Thoracic aorta (tissue), 2 donors: ENCODE measurements at places on chromosomes 16 and 17. TPM values are rescaled to one million over a fixed set of nuclear protein-coding genes. Genes with fewer than 3 reads are reported as not detected.

DNA sequence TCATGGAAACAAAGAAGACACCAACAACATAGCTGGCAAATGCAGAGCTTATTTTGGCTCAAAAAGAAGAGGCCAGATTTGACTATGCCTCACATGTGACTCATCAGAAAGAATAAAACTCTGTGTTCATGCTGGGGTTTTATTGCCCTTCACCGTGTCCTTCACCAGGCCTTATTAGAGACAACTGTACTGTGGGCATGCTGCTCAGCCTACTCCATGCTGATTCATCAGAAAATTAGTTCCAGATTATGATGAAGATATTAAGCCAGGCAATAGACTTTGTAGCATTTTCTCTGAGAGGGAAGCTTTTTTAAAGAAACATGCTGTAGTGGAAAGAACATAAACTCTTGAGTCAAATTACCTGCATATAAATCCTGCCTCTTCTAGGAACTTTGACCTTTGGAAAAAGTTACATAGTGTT is 89.8 kb downstream of the CYB561 start:
- no peak overlapping the region for H3K4me3 ChIP-seq
- no peak overlapping the region for H3K27ac ChIP-seq
- DNase-seq, result peak; percentile 9

GRCh38 chr16:16120382-16121184 is 102.7 kb downstream of the ABCC6 start:
- no peak for DNase-seq
- peaks cover 61% of the 10 kb centered on the region for H3K36me3 ChIP-seq
- H3K4me1 ChIP-seq, result peaks cover 8% of the 10 kb centered on the region
- peak overlapping the region; percentile 20 for H3K27ac ChIP-seq
- H3K27me3 ChIP-seq, result no peaks in the 10 kb centered on the region

GRCh38 chr17:549177-550040 is 165.2 kb downstream of the VPS53 start:
- peak overlapping the region; percentile 68 for H3K27ac ChIP-seq
- H3K4me1 ChIP-seq, result peaks cover 27% of the 10 kb centered on the region

DNA sequence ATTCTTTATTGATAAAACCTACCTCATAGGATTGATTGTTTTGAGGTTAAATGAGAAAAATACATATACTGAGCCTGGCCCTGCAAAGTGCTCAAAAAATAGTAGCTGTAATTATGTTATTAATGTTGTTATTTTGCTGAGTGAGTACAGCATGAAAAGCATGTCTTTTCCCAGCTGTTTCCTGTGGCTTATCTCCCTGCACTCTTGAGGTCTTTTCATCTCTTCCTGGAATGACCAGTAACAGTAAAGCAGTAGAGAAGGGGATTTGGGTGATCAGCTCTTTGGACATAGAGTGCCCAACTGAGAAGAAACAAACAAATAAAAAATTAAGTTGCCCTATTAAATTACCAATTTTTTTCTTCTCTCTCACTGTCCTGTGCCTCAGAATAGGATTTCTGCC is 53.7 kb downstream of the NFAT5 start:
- H3K36me3 ChIP-seq, result no peaks in the 10 kb centered on the region
- H3K4me3 ChIP-seq, result no peak overlapping the region
- no peaks in the 10 kb centered on the region for H3K27me3 ChIP-seq
- DNase-seq, result no peak

GRCh38 chr16:69660166-69660565 is 66.2 kb downstream of the NQO1 start:
- H3K4me3 ChIP-seq, result no peak overlapping the region
- H3K27ac ChIP-seq, result no peak overlapping the region
- no peak for DNase-seq

DNA sequence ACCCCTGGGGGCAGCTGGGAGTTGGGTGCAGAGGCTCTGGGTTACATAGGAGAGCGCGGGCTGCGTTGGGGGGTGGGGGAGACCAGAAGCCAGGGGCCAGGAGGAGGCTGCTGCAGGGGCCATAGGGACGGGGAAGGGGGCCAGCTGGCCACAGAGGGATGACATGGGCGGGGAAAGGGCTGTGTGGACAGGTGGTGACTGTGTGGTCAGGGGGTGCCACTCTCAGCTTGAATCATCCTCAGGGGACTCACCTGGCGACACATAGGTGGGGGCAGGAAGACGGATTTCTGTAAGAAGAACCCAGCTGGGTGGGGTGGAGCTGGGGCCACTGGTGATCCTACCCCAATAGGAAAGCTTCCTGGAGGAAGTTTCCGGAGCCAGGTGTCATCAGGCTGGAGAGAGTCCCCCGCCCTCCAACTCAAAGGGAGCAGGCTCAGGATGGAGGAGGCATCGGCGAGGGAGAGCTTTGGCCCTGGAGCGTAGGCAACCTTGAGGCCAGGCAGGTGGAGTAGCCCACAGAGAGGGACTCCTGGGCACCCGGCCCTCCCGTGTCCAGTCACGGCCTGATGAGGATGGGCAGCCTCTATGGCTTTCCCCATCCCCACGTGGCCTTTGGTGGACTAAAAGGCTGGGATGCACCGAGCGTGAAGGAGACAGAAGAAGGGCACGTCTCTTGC is 1.2 kb downstream of the TRPV3 start:
- no peaks in the 10 kb centered on the region for H3K4me1 ChIP-seq
- no peaks in the 10 kb centered on the region for H3K36me3 ChIP-seq
- no peak overlapping the region for H3K27ac ChIP-seq
- H3K4me3 ChIP-seq, result no peak overlapping the region

- H3K27ac ChIP-seq, result peak overlapping the region; percentile 74
- peaks cover 44% of the 10 kb centered on the region for H3K4me1 ChIP-seq
- no peaks in the 10 kb centered on the region for H3K27me3 ChIP-seq
- peak overlapping the region; percentile 7 for H3K4me3 ChIP-seq
- peak; percentile 36 for DNase-seq
Observed at GRCh38 chr16:67244387-67245185, 2.7 kb downstream of the FHOD1 start.

DNA sequence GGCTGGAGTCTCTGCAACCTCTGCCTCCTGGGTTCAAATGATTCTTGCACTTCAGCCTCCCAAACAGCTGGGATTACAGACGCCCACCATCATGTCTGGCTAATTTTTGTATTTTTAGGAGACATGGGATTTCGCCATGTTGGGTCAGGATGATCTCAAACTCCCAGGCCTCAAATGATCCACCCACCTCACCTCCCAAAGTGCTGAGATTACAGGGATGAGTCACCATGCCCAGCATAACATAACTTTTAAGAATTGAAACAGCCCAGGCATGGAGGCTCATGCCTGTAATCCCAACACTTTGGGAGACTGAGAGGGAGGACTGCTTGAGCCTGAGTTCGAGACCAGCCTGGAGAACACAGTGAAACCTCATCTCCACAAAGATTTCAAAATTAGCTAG is 2.5 kb downstream of the RSL1D1 start:
- no peaks in the 10 kb centered on the region for H3K27me3 ChIP-seq
- DNase-seq, result no peak
- no peak overlapping the region for H3K4me3 ChIP-seq
- no peak overlapping the region for H3K27ac ChIP-seq
- H3K4me1 ChIP-seq, result peaks cover 19% of the 10 kb centered on the region

POLR3K gene
- total RNA-seq, result 1.4 TPM

CIBAR2 gene
- total RNA-seq, result not detected

SPATA32 gene
- not detected for total RNA-seq

SLFN12 gene
- 10.4 TPM for total RNA-seq

CHST4 gene
- not detected for total RNA-seq

DNAJA3 gene
- 35.2 TPM for total RNA-seq

SYNRG gene
- 23.6 TPM for total RNA-seq

MT4 gene
- total RNA-seq, result not detected

TMEM235 gene
- not detected for total RNA-seq
